ENCODE measurements at places on chromosomes 2 and 18. TPM values are rescaled to one million over a fixed set of nuclear protein-coding genes. Genes with fewer than 3 reads are reported as not detected.

The ADD2 gene
- total RNA-seq, result 2.5 TPM

The GNAL gene
- 0.77 TPM for total RNA-seq

The ALPP gene
- total RNA-seq, result not detected

The ITGB6 gene
- not detected for total RNA-seq

The IL1B gene
- total RNA-seq, result 0.26 TPM

The SERPINB3 gene
- total RNA-seq, result not detected

The TDRD15 gene
- not detected for total RNA-seq

The RAX gene
- total RNA-seq, result not detected

The ARHGEF33 gene
- 0.50 TPM for total RNA-seq

The OSBPL6 gene
- total RNA-seq, result 2.1 TPM

The TNFRSF11A gene
- 0.66 TPM for total RNA-seq

The ZNF385B gene
- total RNA-seq, result not detected

The TCF23 gene
- total RNA-seq, result not detected

The KCNIP3 gene
- 1.7 TPM for total RNA-seq

The SERTAD2 gene
- 15.2 TPM for total RNA-seq

The ABHD3 gene
- 17.0 TPM for total RNA-seq

The SFXN5 gene
- 13.9 TPM for total RNA-seq

The MTHFD2 gene
- 334 TPM for total RNA-seq

The HJURP gene
- total RNA-seq, result 5.8 TPM

The ASB18 gene
- not detected for total RNA-seq

The PAPOLG gene
- 11.2 TPM for total RNA-seq

The CPS1 gene
- 25.7 TPM for total RNA-seq

The PTPRN gene
- 3.5 TPM for total RNA-seq

The POTEI gene
- not detected for total RNA-seq

The SERPINB5 gene
- total RNA-seq, result not detected

The PLCL1 gene
- 0.83 TPM for total RNA-seq

The CNRIP1 gene
- total RNA-seq, result 39.8 TPM

The ADCYAP1 gene
- not detected for total RNA-seq

The C1QL2 gene
- not detected for total RNA-seq

All from fibroblast of lung (primary cell).